Right hindlimb (tissue), 1 donor: ENCODE measurements at places on chromosomes 11 and 22.

- DNase-seq: peak; percentile 81
These were observed 58.6 kb downstream of the BRD1 start for GRCh38 chr22:49768951-49769690.

DNA sequence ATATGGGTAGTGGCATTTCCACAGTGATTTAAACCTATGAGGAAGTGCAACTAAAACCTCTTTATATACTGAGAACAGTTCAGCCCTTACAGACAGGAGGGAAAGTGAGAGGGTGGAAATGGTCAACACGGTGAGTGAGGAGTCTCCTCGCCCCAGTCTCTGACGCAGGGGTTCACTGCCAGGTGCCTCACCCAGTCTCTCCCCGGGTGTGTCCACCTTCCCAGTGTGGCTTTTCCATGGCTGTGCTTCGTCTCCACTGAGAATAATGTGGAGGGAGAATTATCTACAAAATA lies 116.6 kb upstream of the TOP3B start:
- DNase-seq: no peak

GRCh38 chr11:128579798-128580504 lies 7.4 kb downstream of the ETS1 start:
- no peak for DNase-seq

GRCh38 chr22:40009292-40009774 lies 14.6 kb downstream of the FAM83F start:
- DNase-seq: no peak

GRCh38 chr11:82682003-82682751 lies 51.5 kb downstream of the FAM181B start:
- DNase-seq: no peak

DNA sequence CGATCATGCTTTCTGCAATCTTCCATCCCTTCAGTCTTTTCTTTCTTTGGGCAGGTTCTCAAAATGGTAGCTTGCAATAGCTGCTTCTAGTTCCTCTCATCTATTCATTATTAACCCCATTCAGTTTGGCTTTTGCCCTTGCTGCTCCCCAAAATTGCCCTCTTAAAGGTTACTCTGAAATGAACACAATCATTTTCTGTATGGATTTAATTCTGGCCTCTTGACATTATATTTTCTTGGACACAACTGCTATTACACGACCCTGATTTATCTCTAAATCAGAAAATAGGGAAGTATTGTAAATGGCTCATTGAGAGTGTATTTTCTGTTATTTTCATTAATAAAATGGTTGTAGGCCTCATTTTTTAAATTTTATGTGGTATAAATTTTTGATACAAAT lies at the start of gene ANGPTL5:
Gene ANGPTL5, minus strand, starts transcription at position 101 of the 400 bp plus-strand sequence. CDS start 8,613 bp downstream, outside the sequence.
- no peak for DNase-seq

DNA sequence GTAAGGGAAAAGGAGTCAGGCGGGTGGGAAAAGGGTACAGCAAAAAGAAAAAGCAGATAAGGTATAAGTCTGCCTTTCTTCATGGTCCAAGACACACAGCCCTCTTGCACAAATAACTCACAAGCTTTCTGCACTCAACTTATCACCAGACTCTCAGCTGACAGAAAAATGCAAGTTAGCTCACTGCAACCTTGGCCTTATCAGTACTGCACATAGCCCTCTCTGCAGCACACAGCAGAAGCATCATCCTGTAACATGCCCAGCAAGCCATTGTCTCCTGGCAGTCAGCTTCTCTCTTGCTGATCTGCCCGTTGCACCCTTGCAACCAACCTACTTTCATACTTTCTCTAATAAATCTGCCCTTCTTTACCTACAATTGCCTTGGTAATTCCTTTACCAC lies 5.8 kb downstream of the ZBTB44 start:
- no peak for DNase-seq

DNA sequence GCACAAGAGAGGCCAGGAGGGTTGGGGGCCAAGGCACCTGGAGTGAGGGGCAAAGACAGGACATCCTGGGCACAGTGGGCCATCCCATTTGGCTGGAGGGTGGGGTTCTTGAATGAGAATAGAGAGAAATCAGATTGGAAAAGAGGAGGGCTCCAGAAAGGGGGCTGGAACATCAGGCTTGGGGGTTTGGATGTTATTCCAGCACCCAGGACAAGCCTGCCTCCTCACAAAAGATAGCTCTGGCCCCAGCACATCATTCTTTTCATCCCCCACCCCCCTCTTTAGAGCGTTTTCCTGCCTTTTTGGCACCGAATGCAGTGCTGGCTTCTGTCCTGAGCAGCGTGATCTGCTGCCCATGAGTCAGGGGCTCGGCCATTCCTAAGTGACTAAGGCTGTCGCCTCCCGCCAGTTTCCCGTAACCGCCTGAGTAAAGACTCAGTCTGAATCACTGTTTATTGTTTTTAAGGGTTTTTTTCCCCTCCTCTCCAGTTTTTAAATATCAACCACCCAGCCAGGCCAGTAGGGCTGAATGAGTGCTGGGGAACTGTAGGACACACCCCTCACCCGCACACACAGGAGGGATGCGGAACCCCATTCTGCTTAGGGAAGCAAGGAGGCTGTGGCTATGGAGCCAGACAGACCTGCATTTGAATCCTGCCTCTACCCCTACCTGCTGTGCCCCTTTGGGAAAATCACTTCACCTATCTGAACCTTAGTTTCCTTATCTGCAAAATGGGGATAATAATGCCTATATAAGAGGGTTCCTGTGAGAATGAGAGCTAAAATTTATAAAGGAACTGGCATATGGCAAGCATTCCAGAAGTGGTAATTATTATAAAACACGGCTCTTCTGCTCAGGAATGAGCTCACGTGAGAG lies 32.4 kb upstream of the NAV2 start:
- peak; percentile 56 for DNase-seq

DNA sequence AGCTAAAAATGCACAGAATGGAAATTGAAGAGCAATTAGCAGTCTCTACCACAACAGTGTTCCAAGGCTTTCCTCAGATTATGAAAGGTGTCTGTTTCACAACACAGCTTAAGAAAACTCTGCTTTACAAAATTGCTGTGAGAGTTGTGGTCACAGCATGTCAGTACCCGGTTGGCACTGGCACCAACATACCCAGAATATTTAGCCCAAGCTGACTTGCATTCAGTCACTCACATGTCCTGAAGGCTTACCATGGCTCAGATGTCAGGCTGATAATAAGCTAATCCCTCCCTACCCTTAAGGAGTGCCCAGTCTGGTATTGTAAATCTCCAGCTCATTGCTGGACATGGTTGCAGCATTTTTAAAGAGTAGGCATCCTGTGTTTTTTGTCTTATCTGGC lies 14.9 kb downstream of the NCR3LG1 start:
- DNase-seq: no peak
